ENCODE measurements at places on chromosomes 12 and 14. TPM values are rescaled to one million over a fixed set of nuclear protein-coding genes. Genes with fewer than 3 reads are reported as not detected.

SCN8A gene
- polyA plus RNA-seq: 1.1 TPM

MAPKAPK5 gene
- 41.2 TPM for polyA plus RNA-seq

TBX3 gene
- polyA plus RNA-seq: 5.3 TPM

PPHLN1 gene
- polyA plus RNA-seq: 95.5 TPM

ADAM21 gene
- 0.77 TPM for polyA plus RNA-seq

ADAMTS20 gene
- not detected for polyA plus RNA-seq

GRCh38 chr14:91654836-91655235 lies 77.0 kb downstream of the CATSPERB start:
- H3K4me3 ChIP-seq: no peak overlapping the region
- peaks cover 9% of the 10 kb centered on the region for H3K4me1 ChIP-seq
- no peak overlapping the region for H3K27ac ChIP-seq
- H3K27me3 ChIP-seq: no peaks in the 10 kb centered on the region

DNA sequence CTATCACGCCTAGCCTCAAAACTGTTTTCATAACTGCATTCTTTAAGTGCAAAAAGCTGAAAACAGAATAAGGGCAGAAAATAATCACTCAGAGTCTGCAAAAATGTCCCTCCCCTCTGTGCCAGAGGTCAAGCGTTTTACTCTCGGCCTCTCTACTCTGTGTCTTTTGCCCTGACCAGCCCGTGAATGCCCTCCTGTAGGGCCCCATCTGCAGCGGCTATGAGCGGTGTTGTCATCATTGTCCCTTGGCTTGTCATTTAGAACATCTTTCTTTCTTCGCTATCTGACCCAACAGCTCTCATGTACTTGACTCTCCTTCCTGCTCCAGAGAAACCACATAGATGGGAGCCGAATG lies 21.7 kb downstream of the ELK3 start:
- no peak for DNase-seq
- peaks cover 84% of the 10 kb centered on the region for H3K4me1 ChIP-seq
- H3K27me3 ChIP-seq: no peaks in the 10 kb centered on the region
- peaks cover 28% of the 10 kb centered on the region for H3K36me3 ChIP-seq

DNA sequence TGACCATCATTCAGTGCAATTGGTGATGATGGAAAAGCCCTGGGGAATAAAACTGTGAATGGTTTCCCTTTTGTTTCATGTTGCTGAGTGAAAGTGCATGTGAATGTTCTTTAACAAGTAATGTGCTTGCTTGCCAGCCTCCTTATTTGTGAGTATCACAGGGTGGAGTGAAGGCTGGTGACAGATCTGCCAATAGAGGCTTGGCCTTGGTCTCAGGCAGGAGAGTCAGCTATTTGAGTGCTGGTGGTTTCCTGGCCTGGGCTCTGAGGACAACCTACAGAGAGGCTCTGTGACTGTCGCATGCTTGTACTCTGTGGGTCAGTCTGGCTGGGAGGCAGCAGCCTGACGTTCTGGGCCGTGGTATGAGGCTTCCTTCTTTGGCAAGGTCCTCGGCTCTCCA lies 20.7 kb downstream of the KRT85 start:
- H3K27me3 ChIP-seq: peaks cover 3% of the 10 kb centered on the region
- DNase-seq: no peak
- H3K4me3 ChIP-seq: no peak overlapping the region
- H3K27ac ChIP-seq: no peak overlapping the region
- no peaks in the 10 kb centered on the region for H3K36me3 ChIP-seq

GRCh38 chr12:88469154-88469553 lies 111.1 kb downstream of the KITLG start:
- DNase-seq: no peak
- peaks cover 3% of the 10 kb centered on the region for H3K4me1 ChIP-seq
- no peak overlapping the region for H3K27ac ChIP-seq
- H3K27me3 ChIP-seq: no peaks in the 10 kb centered on the region
- H3K36me3 ChIP-seq: no peaks in the 10 kb centered on the region

- peaks cover 1% of the 10 kb centered on the region for H3K27me3 ChIP-seq
- no peaks in the 10 kb centered on the region for H3K4me1 ChIP-seq
- no peak overlapping the region for H3K4me3 ChIP-seq
- H3K36me3 ChIP-seq: no peaks in the 10 kb centered on the region
These were observed 94.5 kb upstream of the PARP11 start for GRCh38 chr12:3967556-3968160.

Measured in keratinocyte (primary cell).